Epithelial cell of esophagus (primary cell): ENCODE measurements at places on chromosomes 1 and 21.

DNA sequence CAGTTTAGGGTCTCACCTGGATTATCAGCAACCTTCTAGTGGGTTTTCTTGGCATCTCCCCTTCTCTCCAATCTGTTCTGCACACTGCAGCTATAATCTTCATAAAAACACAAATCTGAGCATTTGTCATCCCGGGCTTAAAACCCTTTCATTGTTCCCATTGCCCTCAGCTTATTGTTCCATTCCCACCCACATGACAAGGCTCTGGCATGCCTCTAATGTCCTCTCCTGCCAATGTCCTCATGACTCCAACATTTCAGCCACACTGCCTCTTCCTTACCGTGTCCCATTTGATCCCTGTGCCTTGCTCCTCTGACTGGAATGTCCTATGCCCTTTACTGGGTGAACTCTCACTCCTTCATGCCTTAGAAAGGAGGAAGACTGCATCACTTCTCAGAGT, 7.5 kb upstream of the DPH2 start:
- DNase-seq: no peak

DNA sequence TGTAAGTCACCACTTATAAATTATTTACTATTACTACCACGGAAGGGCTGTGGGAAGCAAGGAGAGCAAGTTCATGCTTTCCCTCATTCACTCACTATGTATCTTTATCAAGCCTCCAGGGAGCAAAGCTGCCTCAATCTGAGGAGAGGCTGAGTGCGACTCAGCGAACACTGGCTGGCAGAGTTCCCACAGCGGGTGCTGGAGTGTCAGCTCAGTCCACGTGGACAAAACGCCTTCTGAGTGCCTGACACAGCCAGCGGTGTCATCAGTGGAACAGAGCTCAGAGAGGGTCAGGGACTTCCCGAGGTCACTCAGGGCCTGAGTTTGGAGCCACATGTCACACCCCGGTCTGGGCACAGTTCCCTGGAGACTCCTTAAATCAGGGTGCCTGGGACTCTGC, 16.9 kb downstream of the MATN1 start:
- peak; percentile 39 for DNase-seq

DNA sequence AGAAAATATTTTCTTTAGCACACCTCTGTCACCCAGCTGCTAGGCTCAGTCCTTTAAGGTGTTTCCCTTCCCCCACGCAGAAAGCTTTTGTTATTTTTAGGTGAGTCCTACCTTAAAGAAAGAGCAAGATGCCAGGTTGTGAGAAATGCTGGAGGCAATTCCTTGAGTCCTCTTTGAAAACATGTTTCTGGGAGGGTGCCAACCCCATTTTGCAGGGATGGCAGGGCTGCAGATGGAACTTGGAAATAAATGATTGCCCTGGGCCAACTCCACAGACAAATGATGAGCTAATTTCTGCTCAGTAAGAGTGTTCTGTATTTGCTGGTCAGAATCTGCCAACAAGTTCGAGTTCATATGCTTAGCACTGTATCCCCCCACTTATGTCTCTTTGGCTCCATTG, 119.2 kb upstream of the RAB3GAP2 start:
- DNase-seq: peak; percentile 76

DNA sequence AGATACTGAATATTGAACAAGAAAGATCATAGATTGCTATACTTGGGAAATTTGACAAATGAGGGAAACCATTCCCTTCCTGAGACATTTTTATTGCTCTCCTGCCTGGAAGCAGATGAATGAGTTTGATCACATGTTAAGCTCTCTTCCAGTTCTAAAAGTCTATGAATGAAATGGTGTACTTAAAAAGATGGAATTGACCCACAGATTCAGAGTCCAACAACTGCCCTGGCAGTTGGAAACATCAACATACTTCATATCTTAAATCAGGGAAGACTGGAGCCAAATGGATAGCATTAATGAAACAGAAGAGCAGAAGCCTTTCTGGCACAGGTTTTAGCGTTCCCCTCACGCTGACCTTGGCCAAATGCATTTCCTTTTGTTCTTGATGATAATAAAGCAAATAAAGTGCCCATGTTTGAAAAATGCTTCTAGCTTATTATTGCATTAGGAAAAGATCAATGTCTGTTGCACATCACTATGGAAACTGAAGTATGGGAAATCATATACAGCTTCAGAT, 142.6 kb downstream of the ESRRG start:
- no peak for DNase-seq

GRCh38 chr1:213984387-213985208, 3.2 kb upstream of the PROX1 start:
- DNase-seq: no peak

- DNase-seq: no peak
Observed at GRCh38 chr1:217614200-217614712, 16.6 kb downstream of the GPATCH2 start.

- DNase-seq: no peak
Observed at GRCh38 chr1:45407629-45408287, 67.5 kb upstream of the MUTYH start.

DNA sequence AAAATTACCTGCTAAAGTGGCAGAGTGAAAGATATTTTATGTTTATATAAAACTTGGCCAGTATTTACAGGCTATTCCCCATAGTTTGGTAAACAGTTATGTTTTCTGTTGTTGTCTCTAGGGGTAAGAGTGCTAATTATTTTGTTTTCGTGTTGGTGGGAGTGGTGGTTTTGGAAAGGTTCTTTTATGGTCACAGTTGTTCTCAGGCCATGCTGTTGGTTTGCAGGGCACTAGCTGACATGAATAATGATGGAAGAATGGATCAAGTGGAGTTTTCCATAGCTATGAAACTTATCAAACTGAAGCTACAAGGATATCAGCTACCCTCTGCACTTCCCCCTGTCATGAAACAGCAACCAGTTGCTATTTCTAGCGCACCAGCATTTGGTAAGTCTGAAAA, 92.5 kb downstream of the ITSN1 start:
- no peak for DNase-seq
